ENCODE measurements at places on chromosomes 4 and X.

- DNase-seq: no peak
These were observed 34.7 kb upstream of the LHFPL1 start for GRCh38 chrX:112714357-112714918.

GRCh38 chrX:136094962-136095361 is 52.4 kb upstream of the FHL1 start:
- DNase-seq: no peak

GRCh38 chrX:13868591-13868990 is 51.7 kb upstream of the GPM6B start:
- no peak for DNase-seq

GRCh38 chr4:119663160-119663788 is 34.7 kb upstream of the PDE5A start:
- no peak for DNase-seq

GRCh38 chrX:69024161-69024736 is 141.0 kb downstream of the PJA1 start:
- DNase-seq: no peak
